ENCODE measurements at places on chromosomes 4 and X. TPM values are rescaled to one million over a fixed set of nuclear protein-coding genes. Genes with fewer than 3 reads are reported as not detected.

DNA sequence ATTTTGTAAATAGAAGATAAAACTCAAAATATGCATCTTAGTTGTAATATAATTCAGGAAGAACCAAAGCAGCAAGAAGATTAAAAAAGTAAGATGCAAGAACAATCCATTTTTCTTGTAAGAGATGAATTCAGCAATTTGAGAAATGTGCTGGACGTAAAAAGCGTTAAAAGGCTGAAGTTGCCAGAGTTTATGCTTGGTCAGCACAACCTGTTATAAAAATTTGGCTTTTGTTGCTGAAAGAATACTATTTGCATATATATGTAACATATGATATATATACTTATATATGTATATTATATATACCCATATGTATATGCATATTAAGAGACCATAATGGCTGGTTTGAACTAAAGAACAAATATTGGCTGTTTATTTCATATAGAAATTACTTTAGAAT lies 449.6 kb upstream of the FAM241A start:
- DNase-seq: no peak

DNA sequence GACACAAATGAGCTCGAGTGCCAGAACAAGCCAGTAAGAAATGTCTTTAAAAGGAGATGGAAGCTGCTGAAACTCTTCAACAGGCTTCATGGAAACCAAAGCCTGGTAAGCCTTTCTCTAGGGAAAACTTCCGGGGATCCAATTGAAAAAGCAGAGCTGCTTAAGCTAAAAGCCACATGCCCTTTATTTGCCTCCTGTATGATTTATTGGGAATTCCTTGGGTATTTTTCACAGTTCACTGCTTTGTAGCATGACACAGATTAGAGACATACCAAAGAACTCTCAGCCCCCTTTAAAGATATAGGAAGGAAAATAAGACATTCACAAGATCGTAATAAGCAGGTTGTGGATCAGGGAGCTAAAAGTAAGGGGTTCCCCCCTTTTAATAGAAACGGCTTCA lies 6.5 kb upstream of the ARHGAP6 start:
- no peak for DNase-seq

Gene NDST3
- total RNA-seq: not detected

GRCh38 chr4:113145519-113146291 lies 96.3 kb downstream of the ANK2 start:
- DNase-seq: peak; percentile 38

Gene NPFFR2
- not detected for total RNA-seq

DNA sequence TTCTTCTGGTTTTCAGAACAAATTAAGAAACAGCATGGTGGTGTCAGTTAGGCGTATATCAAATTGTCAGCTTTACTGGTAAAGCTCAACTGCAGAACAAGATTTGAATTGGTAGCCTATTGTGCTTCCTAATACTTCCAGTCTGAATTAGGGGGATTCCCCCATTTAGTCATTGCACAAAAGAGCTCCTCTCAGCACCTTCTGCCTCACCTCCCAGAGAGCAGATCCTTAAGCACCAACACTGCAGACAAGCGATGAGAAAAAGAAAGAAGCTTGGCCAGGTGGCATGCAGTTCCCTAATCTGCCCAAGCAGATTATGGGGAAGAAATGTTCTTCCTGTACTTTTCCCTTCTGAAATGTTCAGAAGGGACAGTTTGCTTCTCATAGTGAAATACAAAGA lies 9.2 kb downstream of the MAP9 start:
- DNase-seq: no peak

Gene OTC
- not detected for total RNA-seq

- peak; percentile 33 for DNase-seq
Observed at GRCh38 chr4:100591161-100591876, 73.5 kb upstream of the EMCN start.

Gene GRPR
- total RNA-seq: 0.22 TPM

GRCh38 chrX:40167850-40168479 lies 70.2 kb upstream of the BCOR start:
- DNase-seq: peak; percentile 59

DNA sequence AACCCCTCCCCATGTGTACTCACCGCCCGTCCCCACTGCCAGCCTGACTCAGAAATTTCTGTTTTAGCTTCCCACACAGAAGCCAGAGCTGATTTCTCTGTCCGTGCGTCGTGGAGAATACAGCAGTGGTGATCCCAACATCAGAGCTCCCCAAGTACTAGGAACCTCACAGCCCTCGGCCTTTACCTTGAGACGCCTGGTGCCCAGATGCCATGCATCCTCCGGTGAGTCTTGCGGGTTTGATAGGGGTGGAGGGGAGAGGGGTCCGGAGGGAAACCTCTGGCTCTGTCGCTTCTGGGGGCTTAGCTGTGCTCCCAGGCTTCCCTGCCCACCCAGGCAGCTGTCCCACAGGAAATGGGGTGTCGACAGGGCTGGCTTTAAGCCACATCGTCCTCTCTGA lies 2.1 kb downstream of the LOC101059915 start:
- no peak for DNase-seq

- no peak for DNase-seq
Observed at GRCh38 chrX:103691059-103691458, 4.6 kb upstream of the MORF4L2 start.

- DNase-seq: no peak
Observed at GRCh38 chr4:25677157-25677556, 21.5 kb downstream of the SLC34A2 start.

GRCh38 chrX:9122519-9123245 lies 88.8 kb upstream of the FAM9B start:
- no peak for DNase-seq

Gene PITX2
- total RNA-seq: 0.50 TPM

GRCh38 chrX:130975947-130976346 lies 72.9 kb upstream of the ENOX2 start:
- DNase-seq: no peak

DNA sequence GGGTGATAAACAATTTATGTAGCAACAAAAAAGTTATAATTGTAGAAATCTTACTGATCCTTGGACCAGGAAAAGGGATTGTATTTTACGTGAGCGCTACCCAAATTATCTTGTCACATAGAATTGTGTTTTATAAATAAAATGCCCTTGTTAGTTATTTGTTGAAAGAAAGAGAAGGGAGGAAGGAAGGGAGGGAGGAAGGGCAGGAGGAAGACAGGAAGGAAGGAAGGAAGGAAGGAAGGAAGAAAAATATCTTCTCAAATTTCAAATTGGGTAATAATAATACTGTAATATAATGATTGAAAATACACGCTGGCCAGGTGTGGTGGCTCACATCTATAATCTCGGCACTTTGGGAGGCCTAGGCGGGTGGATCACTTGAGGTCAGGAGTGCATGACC lies 206.2 kb upstream of the TLL1 start:
- DNase-seq: no peak

DNA sequence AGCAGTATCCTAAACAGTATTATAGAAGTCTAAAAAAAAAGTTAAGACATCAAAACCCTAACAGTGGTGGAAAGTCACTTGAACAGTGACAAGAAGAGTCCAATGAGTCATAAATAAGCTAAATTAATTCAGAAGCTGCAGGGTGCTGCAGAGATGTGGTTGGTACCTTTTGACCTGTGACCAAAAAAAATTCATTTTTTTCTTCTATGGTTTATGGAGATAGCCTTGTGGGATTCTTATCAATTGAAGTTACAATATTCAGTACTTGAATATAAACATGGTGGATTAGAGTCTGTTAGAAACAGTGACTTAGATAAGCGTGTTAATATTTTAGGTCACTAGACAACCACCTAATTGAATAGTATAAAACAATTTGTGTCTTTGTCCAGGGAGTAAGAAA lies 35.4 kb downstream of the CCSER1 start:
- DNase-seq: no peak

DNA sequence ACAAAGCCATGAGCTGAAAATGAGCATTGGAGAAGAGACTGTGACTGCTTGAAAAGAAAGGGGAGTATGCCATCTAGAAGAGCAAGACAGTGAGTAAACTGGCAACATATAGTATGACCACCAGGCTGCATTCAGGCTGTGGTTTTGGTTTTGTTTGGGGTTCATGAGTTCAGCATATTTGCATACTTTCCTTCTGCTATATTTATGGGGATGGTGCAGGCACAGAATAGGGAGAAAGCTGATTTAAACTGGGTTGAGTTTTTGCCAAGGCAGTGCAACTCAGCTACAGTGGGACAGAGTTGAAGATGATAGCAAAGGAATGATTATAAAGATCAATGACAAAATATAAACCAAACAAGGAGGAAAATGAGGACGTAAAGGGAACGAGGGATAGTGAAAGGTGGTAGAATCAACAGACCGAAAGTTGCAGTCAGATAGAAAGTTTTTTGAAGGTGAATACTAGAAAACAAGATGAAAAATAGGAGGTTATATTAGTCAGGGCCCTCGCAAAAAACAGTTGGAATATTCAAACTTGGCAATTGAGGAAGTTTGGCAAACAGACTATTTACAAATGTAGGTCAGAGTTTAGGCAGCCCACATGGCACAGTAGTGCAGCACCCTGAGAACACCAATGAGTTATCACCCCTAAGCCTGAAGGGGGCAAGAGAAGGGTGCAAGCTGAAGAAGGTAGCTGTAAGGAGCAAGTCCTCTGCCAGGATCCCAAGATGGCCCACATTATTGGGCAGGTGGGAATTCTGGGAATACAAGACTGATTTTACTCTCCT lies 114.8 kb upstream of the MAP9 start:
- no peak for DNase-seq

- no peak for DNase-seq
Observed at GRCh38 chr4:114783215-114783595, 184.6 kb downstream of the UGT8 start.

GRCh38 chr4:145921231-145921630 lies 17.4 kb downstream of the ZNF827 start:
- no peak for DNase-seq

Gene SPACA5
- not detected for total RNA-seq

Gene H2BW1
- total RNA-seq: not detected

GRCh38 chr4:115687052-115687755 lies 573.8 kb upstream of the NDST4 start:
- DNase-seq: no peak

Gene RS1
- total RNA-seq: not detected

DNA sequence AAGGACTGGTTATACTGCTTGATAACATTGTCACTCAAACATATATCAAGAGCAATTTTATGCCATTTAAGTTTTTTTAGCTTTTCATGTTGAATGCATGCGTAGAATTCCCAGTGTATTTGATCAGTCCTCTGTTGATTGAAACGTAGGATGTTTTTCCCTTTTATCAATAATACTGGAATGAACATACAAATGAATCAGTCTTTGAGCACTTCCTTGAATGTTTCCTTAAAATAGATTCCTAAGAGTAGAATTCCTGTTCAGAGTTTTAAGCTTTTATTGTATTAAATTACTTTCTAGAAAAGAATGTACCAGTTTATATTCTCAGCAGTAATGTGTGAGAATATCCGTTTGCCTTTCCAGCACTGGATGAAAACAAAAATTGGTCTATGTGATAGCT lies 37.8 kb downstream of the ADD1 start:
- no peak for DNase-seq

GRCh38 chr4:113057891-113058290 lies 8.4 kb downstream of the ANK2 start:
- no peak for DNase-seq

Data from left ventricle myocardium superior (tissue), 1 donor.